ENCODE measurements at places on chromosomes 12 and 14.

DNA sequence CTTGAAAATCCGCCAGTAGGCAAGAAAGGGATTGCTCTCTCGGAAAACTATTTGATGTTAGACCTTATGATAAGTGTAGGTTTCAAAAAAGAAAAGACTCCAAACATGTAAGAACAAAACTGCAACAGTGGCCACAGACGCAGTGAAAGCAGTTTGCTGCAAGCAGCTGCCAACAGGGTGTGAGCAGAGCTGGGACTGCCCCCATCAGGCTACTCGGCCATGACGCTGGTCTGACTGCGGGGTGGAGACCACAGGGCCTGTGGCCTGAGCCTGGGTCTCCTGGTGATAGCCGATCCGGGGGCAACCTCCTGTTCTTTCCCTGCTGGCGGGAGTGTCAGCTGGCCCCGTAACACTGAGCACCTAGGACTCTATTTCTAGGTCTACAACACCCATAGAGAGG lies 63.2 kb downstream of the AMN start:
- DNase-seq, result no peak

- DNase-seq, result peak; percentile 93
Measured at GRCh38 chr12:108907839-108908351, 28.0 kb downstream of the DAO start.

DNA sequence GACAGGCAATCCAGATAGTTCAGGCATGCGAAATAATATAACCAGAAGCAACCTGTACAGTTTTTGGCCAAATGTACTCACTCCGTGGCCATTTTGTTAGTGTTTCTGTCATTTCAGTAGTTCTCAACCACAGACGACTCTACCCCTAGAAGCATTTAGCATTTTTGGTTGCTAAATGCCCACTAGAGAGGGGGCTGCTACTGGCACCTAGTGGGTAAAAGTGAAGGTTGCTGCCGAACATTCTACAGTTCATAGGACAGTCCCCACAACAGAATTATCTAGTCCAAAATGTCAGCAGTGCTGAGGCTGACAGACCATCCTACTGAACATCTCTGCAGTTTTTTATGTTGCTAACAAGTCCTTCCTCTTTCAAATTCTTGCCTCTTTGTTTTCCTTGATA lies 107.4 kb downstream of the TSHR start:
- DNase-seq, result no peak

DNA sequence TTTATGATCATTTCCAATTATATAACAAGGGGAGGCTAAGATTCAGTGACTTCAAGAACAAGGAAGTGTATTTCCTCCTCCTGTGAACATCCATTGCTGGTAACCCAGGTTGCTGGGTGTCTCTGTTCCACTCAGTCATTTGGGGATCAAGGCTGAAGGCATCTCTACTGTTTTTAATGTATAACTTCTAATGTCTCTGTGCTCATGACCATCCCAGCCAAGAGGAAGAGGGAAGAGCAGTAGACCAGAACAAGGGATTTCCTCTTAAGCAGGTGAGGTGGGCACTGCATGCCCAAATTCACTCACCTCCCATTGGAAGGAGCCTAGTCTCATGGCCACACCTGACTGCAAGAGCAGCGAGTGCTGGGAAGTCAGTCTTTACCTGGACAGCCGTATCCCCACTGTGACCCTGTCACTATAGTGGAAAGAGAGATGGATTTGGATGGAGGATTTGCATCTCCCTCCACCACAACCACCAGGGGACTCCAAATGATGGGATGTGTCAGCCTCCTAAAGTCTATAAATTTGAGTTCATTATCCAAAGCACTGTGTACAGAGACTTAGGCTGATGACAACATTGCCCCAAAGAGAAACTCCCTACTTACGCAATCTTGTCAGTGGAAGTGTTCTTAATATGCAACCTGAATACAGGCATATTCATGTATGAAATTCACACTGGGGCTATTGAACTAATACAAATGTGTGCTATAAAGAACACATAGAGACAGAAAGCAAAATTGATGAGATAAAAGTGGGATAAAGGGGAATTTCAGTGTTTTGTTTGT lies 368.7 kb downstream of the TMEM132D start:
- no peak for DNase-seq

- DNase-seq, result no peak
Measured at GRCh38 chr14:44204061-44204835, 302.8 kb downstream of the FSCB start.

DNA sequence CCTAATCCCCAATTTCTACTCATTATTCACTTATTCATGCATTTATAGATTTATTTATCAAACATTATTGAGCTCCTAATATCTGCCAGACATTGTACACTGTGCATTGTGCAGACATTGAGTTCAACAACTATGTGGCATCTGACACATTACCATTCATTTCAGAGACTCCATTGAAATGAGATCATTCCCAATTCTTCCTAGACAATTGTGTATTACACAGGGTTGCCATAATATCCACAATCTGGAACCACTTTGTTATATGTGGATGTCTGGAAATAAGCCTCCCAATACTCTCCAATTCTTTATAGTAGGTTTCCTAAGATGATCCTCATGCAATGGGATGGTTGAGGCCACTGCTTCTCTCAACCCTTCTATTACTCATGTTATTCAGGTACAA lies 165.0 kb downstream of the OTOGL start:
- DNase-seq, result no peak

- no peak for DNase-seq
Measured at GRCh38 chr14:103542605-103543088, 13.7 kb downstream of the TRMT61A start.

DNA sequence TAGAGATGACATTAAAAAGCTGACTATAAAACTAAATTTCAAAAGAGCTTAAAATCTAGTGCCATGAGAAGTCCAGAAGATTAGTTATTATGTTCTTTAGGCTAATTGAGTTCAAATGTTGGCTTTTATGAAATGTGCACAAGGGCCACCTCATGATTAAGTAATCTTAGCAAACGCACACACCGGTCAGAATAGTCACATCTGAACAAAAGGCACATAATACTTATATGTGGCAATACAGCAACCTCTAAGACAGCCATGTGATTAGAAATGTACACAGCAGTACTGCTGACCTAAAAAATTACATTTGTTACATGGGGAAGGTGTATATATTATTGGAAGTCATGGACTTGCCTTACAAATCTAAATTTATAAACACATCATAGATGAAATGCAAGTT lies 344.7 kb upstream of the GARIN6 start:
- no peak for DNase-seq

DNA sequence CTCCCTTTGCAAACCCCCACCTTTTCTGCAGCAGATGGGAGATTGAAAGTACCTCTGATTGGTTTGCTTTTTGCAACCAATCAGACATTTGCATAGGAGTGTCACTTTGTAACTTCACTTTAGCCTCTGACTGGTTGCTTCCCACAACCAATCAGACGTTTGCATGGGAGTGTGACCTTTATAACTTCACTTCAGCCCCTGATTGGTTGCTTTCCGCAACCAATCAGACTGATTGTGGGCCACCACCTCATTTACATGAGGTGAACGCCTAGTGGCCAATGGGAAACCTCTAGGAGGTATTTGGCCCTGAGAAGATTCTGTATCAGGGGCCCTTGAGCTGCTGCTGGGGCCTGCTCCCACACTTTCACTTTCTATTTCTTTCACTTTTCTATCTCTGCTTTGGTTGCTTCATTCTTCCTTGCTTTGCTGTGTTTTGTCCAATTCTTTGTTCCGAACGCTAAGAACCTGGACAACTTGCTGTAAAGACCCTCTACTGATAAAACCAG lies 106.0 kb upstream of the PRICKLE1 start:
- no peak for DNase-seq

GRCh38 chr12:25529738-25530137 lies 23.3 kb downstream of the LMNTD1 start:
- DNase-seq, result no peak

DNA sequence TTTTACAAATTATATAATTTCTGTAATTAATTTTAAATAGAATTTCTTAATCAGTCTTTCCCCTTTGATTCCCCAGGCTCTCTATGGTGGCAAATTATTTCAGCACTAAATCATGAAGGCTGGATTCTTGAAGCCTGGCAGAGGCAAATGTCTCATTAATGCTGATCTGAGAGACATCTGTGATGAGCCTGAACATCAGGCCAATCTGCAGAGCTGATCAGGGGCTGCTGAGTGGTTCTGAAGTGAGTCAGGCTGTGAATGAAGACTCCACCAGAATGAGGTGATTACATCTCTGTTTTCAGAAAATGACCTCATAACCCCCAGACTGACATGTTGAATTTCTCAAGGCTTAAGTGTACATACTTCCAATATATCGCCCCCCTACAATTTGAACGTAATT lies 124.2 kb upstream of the MIS18BP1 start:
- DNase-seq, result no peak

DNA sequence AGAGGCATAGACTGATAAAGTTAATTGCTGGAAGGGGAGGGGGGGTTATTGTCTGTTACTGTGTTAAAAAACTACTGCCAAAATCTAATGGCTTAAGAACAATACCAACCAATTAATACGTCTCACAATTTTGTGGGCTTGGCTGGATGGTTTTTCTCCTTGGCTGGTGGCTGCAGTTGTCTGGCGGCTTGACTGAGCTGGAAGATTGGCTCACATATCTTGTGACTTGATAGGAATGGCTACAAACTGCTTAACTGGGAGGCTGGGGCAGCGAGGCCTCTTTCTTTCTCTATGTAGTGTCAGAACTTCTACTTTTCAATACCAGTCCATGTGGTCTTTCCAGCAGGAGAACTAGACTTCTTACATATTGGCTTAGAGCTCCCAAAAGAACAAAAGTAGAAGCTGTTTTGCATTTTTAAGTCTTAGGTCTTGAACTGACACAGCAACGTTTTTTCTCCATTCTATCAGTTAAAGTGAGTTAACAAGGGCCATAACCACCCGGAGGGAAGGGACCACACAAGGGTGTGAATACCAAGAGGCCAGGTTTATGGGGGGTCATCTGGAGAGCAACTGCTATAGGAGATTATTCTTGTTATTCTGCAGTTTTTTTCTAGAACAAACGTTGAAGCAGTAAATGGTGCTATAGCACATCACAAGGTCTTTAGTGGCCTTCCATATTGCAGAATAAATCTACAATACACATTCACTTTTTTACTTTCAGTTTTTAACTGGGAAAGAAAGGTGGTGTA lies 46.9 kb downstream of the ZDHHC17 start:
- DNase-seq, result no peak

GRCh38 chr14:94903883-94904282 lies 134.0 kb upstream of the GSC start:
- DNase-seq, result no peak

DNA sequence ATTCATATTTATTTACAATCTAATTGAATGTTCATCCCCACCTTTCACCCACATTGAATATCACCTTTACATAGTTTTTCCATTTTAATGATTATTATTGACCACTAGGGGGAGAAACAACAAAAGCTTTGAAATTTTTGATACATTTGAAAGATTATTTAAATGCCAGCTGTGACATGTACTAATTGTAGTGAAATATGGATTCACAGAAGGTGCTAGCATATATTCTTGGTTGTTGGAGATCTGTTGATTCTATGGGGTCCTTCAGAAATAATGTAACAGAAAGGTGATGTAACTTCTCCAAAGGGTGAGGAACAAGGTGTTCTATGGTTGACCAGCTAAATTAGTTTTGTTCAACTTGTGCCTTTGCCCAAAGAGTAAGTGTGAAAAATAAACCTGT lies 22.4 kb upstream of the GPR33 start:
- DNase-seq, result no peak

- DNase-seq, result peak; percentile 23
Measured at GRCh38 chr14:20782280-20782890, 1.3 kb downstream of the RNASE6 start.

DNA sequence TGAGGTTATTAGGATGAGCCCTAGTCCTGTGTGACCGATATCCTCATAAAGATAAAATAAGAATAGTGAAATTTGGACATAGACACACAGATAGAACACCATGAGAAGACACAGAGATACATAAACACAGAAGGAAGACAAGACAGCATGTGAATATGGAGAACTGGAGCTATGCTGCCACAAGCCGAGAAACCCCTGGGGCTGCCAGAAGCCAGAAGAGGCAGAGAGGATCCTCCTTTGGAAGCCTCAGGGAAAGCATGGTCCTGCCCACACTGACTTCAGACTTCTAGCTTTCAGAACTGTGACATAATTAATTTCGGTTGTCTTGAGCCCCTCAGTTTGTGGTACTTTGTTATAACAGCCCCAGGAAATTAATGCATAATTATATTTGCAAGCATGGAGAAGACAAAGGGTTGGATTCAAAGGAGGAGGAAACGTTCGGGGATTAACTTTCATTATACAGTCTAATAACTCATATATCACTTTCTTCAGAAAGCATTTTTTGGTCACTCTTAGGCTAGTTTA lies 1501.8 kb upstream of the FLRT2 start:
- no peak for DNase-seq

GRCh38 chr14:75653563-75653962 lies 7.1 kb downstream of the ERG28 start:
- no peak for DNase-seq

DNA sequence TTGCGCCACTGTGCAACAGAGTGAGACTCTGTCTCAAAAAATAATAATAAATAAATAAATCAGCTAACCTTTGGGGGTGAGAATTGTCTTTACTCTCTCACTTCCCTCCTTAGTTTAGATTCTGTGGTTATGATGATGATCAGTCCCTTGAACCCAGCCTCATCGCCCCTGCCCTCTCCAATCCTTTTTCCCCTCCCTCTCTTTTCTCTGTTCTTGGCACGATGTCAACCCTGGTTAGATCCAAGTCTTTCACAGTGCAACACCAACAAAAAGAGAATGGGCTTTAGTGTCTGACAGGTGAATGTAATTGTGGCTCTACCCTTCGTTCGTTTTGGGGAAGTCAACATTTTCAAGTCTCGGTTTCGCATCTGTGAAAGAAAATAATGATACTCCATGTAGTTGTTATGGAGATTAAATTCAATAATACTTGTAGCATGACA lies 59.0 kb downstream of the NTN4 start:
- DNase-seq, result no peak

DNA sequence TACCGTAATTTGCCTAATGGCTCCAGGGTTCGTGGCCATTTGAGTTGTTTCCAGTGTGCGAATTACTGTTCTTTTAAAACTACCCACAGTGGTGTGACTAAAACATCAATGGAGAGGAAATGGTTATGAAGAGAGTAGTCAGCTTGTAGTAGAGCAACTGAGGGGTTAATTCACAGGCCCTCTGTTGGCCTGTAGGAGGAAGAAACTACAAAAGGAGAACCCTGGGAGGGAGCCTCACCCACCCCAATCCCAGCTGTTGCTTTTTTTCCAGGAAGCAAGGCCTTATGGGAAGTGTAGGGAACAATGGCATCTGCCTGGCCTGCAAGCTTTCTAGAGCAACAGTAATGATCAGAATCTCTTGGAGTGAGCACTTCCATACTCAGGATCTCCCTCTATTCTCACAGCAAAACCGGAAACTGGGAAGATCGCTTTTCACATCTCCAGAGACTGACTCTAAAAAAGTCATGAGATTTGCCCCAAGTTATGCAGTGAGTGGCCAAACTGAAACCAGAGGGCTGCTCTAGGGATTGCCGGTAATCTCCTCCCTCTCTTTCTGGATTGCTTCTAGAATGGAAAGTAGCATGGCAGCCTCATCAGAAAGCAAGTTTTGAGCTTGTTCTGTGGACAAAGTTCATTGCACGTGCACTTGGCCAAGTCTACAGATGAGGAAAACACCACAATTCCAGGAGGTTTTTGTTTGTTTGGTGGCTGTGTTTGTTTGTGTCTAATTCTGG lies 125.3 kb upstream of the PWP1 start:
- DNase-seq, result no peak
